ENCODE measurements at places on chromosomes 5 and 9.
A peak's percentile ranks its signal among the peaks of the same experiment; 100 is the strongest.

- DNase-seq: no peak
These were observed 34.3 kb upstream of the RNF130 start for GRCh38 chr5:180105827-180106312.

GRCh38 chr9:71783120-71783523 lies 14.8 kb upstream of the CEMIP2 start:
- DNase-seq: peak; percentile 73

GRCh38 chr9:125321496-125321895 lies 59.9 kb downstream of the GAPVD1 start:
- no peak for DNase-seq

DNA sequence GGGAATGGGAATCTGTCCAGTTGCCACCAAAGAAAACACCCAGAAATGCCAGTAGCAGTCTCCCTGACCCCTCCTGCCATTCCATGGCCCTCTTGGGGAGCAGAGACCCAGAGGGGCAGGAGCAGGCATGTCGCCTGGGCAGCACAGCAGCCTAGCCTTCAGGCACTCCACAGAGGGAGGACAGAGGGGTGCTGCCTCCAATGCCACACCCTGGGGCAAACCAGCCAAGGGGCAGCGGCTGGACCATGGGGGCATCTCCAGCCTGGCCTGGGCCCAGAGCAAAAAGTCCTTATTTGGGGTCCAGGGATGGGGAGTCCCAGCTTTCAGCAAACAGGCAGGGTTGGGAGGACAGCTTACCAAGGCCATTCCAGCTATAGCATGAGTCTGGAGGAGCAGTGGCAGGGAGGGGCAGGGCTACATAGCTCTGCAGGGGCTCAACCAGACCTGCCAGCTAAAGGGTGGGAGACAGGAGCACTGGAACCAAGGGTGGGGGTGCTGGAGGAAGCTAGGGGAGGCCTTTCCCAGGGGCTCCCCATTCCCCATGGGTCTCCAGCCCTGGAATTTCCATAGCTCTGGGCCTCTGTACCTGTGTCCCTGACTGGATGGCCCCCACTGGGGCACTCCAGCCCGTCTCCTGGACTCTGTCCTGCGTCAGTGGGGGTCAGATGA lies 6.7 kb downstream of the BRD3 start:
- DNase-seq: no peak

- no peak for DNase-seq
These were observed 23.1 kb downstream of the JAK2 start for GRCh38 chr9:5008202-5008601.

DNA sequence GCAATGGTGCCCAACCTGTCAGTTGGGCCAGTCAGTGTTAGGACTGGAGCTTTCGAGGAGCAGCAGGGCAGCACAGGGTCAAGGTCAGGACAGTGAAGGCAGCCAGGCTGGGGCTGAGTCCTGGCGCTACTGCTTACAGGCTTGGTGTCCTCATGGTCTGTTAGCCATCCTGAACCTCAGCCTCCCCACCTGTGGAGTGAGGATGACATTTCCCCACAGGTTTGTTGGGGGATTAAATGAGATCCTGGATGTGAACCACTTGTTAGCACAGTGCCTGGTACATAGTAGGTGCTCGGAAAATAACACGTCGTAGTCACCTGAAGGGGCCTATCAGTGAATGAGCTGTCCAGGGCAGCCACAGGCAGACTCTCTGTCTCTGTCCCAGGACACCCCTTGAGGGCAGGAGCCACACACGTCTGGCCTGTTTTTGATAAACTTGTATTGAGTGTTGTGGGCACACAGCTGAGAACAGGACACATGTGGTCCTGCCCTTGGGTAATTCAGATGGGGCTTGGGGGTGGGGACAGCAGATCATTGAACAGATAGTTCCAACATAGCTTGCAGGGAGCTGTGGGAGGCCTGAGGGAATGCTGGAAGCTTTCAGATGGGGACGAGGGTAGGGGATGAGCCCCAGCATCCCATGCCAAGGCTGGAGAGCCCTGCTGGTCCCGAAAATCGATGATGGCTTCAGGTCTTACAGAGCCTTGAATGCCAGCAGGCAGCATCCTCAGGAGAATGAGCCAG lies 69.3 kb downstream of the AMBP start:
- no peak for DNase-seq

DNA sequence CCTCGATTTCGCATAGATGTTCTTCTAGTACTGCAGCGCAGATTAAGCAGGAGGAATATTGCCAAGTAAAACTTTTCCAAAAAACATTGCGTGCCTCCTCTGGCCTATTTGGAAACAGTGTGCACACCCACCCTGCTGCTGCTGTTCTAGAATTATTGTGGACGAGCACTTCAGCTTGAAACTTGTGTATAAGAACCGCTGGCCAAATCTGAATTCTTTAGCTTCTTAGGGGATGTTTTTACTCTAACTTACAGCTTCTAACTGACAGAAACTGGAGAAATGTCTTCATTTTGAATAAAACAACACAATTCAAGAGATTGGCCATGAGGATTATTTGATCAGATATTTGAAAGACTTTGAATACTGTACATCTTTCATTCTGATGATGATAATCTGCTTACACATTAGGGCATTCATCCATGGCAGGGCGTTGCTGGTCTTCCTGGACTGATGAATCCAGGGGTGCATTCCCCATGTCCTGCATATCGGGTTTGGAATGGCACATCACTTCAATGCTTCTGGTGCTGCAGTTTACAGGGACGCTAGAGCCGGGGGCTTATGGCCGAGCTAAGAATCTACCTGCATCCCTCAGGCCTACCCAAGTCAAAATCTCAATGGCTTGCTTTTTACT lies 6.5 kb downstream of the ADAMTS16 start:
- no peak for DNase-seq

- DNase-seq: no peak
These were observed 184.5 kb upstream of the GNA14 start for GRCh38 chr9:77832639-77833038.

DNA sequence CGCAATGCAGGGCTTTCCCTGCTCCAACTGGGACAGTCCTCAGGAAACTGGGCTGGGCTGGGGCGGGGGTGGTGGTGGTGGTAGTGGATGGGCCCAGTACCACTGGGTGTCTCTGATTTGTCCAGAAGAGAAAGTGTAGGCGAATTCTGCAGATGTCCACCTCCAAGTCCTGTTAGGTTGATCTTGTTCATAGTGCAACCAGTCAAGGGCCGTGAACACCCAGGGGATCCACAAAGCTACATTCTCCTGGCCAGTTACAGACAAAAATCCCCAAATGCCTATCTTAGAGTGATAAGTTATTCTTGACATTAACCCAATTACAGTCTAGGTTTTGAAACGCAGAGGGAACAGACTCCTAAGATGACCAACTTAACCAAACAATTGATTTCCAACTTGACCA lies 97.5 kb upstream of the SHB start:
- DNase-seq: no peak

DNA sequence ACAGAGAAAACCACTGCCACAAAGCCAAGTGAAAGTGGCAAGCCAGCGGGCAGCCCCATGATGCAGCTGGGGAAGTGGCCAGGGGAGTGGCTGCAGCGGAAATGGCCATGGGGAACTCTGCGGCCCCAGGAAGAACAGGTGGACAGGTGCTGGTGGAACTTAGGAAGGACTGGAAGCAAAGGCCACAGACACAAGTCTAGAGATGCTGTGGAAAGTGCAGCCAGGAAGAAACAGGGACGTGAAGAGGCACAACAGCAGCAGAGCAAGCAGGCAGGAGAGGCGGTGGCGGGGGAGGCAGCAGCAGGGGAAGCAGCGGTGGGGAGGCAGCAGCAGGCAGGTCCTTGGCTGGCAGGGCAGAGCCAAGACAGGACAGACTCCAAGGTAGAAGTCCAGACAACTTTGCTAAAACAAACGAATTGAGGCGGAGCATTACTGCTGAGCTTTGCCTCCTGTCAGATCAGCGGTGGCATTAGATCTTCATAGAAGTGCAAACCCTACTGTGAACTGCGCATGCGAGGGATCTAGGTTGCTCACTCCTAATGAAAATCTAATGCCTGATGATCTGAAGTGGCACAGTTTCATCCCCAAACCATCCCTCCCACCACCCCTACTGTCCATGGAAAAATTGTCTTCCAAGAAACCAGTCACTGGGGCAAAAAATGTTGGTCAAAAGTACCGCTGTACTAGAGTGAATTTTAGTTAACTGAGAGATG lies 11.8 kb downstream of the SURF6 start:
- DNase-seq: no peak

DNA sequence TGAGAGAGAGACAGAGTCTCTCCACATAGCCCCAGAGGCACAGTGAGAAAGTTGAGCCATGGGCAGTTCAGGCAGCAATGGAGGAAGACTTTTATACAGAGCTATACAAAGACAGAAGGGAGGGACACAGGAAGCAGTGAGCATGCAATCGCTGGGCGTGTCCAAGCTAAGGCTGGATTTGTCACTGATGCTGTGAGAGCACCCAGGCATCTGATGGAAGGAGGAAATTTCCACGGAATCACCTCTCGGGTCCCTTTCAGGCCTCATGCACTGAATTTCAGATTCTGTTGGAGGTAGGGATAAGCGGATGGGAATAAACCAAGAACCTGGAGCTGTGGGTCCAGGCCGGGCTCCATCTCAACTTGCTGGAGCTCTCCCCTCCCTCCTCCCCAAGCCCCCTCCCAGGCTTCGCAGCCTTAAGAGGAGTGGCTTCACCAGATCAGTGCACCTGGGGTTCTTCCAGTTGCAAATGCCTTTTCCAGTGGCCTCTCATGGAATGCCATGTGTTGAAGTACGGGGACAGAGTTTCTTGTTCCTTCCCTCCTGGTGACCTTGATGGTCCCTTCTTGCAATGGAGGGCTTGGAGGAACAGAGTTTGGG lies 114.8 kb upstream of the ALDH1B1 start:
- no peak for DNase-seq

DNA sequence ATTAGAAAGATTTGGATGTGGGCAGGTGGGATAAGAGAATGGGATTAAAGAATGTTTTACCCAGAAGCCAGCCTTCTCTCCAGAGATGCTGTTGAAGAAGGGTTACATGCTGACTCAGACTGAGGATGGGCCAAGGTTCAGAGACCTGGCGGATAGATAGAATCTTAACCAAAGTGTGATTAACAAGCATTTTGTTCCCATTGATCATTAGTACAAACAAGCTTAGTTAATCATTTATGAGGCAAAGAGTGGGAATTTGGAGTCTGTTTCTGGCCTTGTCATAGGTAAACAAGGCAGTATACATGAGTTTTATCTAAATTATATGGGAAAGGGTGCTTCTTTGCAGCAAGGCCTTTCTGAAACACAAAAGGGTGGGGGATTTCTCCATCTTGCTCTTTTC lies 20.8 kb upstream of the DTWD2 start:
- DNase-seq: no peak

GRCh38 chr5:139486201-139486600 lies 3.6 kb upstream of the STING1 start:
- DNase-seq: no peak

- no peak for DNase-seq
These were observed 476.4 kb downstream of the KDM4C start for GRCh38 chr9:7234144-7234543.

DNA sequence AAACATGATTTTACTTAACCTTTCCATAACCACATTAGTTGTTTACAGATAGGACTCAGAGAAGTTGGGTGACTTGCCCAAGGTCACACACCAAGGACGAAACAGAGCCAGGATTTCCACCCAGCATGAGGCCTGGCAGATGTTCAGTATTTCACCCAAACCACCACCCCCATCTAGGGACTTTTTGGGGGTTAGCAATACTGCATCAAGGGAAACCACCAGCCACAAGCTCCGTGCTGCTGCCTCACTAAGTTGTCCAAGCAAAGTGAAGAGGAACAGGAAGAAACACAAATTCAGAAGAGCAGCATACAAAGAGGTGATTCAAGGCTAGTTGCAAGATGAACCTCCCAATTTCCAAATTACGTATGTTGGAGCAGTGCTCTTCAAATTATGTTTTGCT lies 219.6 kb upstream of the RORB start:
- DNase-seq: no peak

GRCh38 chr5:108174286-108174685 lies 207.6 kb downstream of the FBXL17 start:
- no peak for DNase-seq

DNA sequence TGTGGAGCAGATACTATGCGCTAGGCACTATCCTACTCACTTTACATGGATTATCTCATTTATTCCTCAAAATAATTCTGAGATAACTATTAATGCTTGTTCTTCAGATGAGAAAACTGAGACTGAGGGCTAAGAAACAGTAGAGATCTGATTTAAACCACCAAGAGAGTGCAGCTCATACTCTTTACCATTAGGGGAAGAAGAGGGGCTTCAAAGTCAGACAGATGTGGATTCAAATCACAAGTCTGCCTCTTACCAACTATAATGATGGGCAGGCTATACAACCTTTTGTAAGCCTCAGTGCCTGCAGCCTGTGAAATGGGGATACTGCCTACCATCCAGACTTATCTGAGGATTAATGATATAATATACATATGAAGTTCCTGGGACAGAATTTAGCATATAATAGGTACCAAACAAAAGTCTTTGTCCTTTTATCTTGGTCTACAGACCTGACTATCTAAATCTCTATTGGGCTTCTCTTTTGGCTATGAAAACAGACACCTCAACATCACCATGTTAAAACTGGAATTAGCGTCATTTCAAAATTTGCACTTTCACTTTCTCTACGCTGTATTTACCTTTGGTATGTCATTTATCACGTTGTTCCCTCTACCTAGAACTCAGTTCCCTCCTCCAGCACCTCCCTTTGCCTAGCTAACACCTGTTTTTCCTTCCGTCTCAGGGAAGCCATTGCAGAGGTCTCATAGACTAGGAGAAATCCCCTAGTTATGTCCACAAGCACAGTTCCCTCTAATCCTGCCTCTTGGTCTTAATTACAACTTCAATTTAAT lies 13.8 kb upstream of the TMEM267 start:
- no peak for DNase-seq

DNA sequence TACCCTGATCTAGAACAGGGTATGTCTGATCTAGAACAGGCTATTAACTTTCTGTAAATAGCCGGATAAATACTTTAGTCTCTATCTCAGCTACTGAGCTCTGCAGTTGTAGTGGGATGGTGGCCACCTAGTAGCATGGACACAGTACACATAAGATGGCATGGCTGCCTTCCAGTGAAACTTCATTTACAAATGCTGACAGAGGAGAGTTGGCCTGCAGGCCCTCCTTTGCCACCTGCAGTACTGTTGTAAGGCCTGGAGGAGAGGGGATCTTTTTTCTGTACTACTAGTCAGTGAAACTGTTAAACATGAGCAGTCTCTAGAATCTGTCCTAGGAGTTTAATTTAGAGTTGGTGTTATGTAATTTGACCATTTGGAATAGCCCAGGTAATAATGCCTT lies 86.0 kb downstream of the TRIO start:
- DNase-seq: no peak

DNA sequence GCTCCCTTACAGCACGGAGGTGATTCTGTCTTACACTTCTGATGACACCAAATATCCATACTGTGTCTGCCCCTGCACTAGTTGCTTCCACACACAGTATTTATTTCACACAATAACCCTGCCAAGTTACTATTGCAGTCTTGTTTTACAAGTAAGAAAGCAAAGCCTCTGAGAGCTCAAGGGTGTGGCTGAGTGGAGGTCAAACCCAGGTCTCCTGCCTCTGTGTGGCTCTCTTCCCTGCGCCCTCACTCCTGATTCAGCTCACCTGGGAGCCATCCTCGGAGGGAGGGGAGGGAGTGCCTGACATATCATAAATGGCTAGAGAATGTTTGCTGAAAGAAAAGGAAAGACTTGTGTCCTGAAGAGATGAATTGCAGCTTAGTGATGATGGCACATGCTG lies 41.0 kb downstream of the MVB12B start:
- DNase-seq: no peak

- DNase-seq: no peak
These were observed 64.3 kb upstream of the PTCH1 start for GRCh38 chr9:95580812-95581761.
